T-cell (primary cell): ENCODE measurements at places on chromosomes 1 and 21. TPM values are rescaled to one million over a fixed set of nuclear protein-coding genes. Genes with fewer than 3 reads are reported as not detected.

RGS4 gene
- total RNA-seq: not detected

CLCA4 gene
- not detected for total RNA-seq

USH2A gene
- not detected for total RNA-seq

CELA2B gene
- not detected for total RNA-seq

HES4 gene
- total RNA-seq: 1.9 TPM

CGN gene
- 1.3 TPM for total RNA-seq

PPFIA4 gene
- 2.0 TPM for total RNA-seq

POU3F1 gene
- total RNA-seq: 0.28 TPM

FAM131C gene
- not detected for total RNA-seq

TMPRSS15 gene
- total RNA-seq: not detected

GIPC2 gene
- total RNA-seq: 0.16 TPM

AMY1C gene
- total RNA-seq: not detected

TBX19 gene
- total RNA-seq: 3.5 TPM

MACF1 gene
- total RNA-seq: 232 TPM

P3H1 gene
- total RNA-seq: 58.3 TPM

DIO1 gene
- not detected for total RNA-seq

LCE6A gene
- not detected for total RNA-seq

HSPA6 gene
- total RNA-seq: 22.7 TPM

INTS11 gene
- total RNA-seq: 200 TPM

SAMD13 gene
- not detected for total RNA-seq

CNIH3 gene
- 2.3 TPM for total RNA-seq

MRAP gene
- total RNA-seq: not detected

CD2 gene
- total RNA-seq: 190 TPM

MFAP2 gene
- total RNA-seq: not detected

HCRTR1 gene
- total RNA-seq: not detected

MAP10 gene
- total RNA-seq: 2.2 TPM

SPATC1L gene
- 12.5 TPM for total RNA-seq

EXTL2 gene
- 2.5 TPM for total RNA-seq

KRTAP10-6 gene
- total RNA-seq: not detected

FCRL2 gene
- 1.5 TPM for total RNA-seq

CLDN8 gene
- total RNA-seq: not detected

ASAP3 gene
- 1.8 TPM for total RNA-seq

TP73 gene
- 0.21 TPM for total RNA-seq

UQCRHL gene
- total RNA-seq: 1.1 TPM

FCGR3A gene
- total RNA-seq: 7.3 TPM

AADACL4 gene
- total RNA-seq: not detected

ZCCHC17 gene
- 21.5 TPM for total RNA-seq

NTRK1 gene
- total RNA-seq: 1.2 TPM

SPRR3 gene
- total RNA-seq: not detected

LRRC39 gene
- total RNA-seq: 1.5 TPM

NMNAT2 gene
- not detected for total RNA-seq

SELE gene
- not detected for total RNA-seq

TIE1 gene
- total RNA-seq: 0.26 TPM

B3GALT5 gene
- not detected for total RNA-seq

OLIG2 gene
- not detected for total RNA-seq

PTPRU gene
- 0.82 TPM for total RNA-seq

GPR25 gene
- 1.8 TPM for total RNA-seq

HEYL gene
- total RNA-seq: not detected

HSD3B2 gene
- not detected for total RNA-seq

PRRC2C gene
- 229 TPM for total RNA-seq

ERG gene
- 0.54 TPM for total RNA-seq

JAM2 gene
- 0.43 TPM for total RNA-seq

A3GALT2 gene
- total RNA-seq: not detected

CHODL gene
- not detected for total RNA-seq

SRGAP2C gene
- total RNA-seq: 19.2 TPM

PTPN7 gene
- 67.2 TPM for total RNA-seq

U2AF1 gene
- 73.0 TPM for total RNA-seq

MYOM3 gene
- not detected for total RNA-seq
